T1000 (cell line): ENCODE measurements at places on chromosomes 6 and 20.

GRCh38 chr20:59782986-59783640, 150.3 kb downstream of the SYCP2 start:
- no peak for DNase-seq

DNA sequence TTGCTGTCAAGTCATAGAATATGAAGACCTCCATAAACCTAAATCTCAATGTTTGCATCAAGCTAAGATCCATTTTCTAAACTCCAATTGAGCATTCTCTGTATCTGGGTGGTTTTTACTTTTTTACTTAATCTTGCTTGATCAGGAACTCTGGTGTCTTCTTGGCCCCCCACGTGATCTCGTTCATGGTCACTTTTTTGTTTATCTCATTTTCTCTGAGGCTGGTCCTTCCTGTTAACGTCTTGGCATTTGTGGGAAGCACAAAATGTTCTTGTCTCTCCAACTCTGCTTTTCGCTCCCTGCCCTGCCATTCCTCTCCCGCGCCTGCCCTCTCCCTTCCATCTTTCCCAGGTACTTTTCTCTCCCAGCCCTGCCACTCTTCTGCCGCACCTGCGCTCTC, 14.0 kb upstream of the MAPRE1 start:
- no peak for DNase-seq

- DNase-seq = no peak
Measured at GRCh38 chr6:138868181-138868580, 72.3 kb downstream of the ECT2L start.

- DNase-seq = no peak
Measured at GRCh38 chr20:35263532-35264341, 14.2 kb downstream of the MMP24OS start.

- no peak for DNase-seq
Measured at GRCh38 chr6:37845026-37845911, 25.7 kb downstream of the ZFAND3 start.

- DNase-seq = no peak
Measured at GRCh38 chr6:154537511-154538325, 27.2 kb upstream of the CNKSR3 start.
